ENCODE measurements at places on chromosomes 1 and 21.

GRCh38 chr1:54532033-54532432 lies 16.0 kb upstream of the ACOT11 start:
- no peak for DNase-seq

- DNase-seq: no peak
Measured at GRCh38 chr1:166905900-166906299, 29.8 kb upstream of the TADA1 start.

DNA sequence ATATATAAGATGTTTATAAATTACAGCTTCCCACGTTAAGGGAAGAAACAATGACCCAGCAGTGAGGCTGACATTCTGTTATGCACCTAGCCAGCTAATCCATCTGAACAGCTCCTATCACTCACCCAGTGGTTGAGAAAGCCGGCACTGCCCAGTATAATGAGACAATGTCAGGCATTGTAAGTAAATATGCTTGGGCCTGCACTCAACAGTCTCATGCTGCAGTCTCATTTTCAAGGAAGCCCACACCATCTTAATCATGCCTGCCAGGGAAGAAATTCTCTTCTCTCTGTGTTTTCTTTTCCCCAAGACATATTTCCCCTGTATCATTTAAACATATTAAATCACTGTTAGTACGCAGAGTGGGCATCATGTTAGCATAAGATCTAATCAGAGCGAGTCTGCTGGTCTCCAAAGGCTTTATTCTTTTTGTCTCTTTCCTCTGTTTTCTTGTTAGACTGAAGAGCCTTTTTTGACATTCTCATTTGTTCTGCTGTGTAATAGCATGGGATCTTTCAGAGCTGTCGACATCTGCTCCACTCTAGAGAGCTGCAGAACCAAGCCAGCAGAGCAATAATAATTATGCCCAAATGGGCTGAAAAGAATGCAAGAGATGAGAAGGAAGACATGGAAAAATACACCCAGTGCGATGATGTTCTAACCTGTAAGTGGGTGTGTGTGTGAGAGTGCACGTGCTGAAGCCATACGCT lies 67.6 kb upstream of the SLC22A15 start:
- no peak for DNase-seq

DNA sequence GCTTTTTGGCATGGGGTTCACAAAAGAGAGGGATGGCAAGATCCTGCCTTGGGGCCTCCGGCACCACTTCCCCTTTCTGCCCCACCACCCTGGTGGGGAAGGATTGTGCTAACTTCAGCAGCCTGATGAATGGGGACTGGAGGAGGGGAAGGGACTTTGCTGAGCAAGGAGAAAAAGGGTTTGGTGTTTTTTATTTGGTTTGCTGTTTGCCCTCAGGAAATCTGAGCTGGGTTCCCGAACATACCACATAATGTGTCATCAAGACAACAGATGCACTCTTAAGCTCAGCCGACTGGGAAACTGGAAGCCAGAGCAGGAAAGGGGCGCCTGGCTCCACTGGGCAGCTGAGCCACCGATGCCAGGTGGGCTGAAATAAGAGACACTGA lies 19.8 kb downstream of the OLFML2B start:
- peak; percentile 98 for DNase-seq

- no peak for DNase-seq
Measured at GRCh38 chr1:109623601-109624161, 4.0 kb downstream of the AMPD2 start.

DNA sequence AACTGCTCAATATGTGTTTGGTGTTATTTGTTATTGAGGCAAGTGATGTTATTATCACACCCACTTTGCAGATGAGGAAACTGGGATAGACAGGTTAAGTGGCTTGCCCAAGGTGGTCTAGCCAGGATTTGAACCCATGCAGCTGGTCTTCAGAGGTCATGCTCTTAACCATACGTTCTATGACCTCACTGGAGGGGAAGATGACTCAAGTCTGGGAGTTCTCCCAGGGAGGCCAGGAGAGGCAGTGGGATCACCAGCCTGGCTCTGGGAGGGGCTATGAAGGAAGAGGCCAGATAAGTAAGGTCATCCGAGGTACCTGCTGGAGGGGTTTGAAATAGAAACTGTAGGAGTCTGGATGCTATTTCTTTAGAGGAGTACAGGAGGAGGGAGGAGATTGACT lies 95.3 kb downstream of the NAV1 start:
- DNase-seq: no peak

DNA sequence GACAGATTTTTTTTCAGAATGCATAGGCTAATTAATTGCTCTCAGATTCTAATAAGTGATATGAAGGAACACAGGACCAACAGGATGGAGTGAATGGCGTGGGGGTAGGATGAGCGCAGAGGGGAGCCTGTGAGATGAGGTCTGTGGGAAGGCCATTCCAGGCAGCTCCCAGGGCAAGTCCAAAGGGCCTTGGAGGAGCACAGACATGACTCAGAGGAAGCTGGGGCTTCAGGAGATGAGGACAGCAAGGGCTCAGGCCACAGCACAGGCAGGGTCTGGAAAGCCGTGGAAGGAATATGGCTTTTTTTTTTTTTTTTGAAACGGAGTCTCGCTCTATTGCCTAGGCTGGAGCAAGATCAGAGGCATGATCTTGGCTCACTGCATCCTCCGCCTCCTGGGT lies 35.1 kb downstream of the FMN2 start:
- DNase-seq: no peak

DNA sequence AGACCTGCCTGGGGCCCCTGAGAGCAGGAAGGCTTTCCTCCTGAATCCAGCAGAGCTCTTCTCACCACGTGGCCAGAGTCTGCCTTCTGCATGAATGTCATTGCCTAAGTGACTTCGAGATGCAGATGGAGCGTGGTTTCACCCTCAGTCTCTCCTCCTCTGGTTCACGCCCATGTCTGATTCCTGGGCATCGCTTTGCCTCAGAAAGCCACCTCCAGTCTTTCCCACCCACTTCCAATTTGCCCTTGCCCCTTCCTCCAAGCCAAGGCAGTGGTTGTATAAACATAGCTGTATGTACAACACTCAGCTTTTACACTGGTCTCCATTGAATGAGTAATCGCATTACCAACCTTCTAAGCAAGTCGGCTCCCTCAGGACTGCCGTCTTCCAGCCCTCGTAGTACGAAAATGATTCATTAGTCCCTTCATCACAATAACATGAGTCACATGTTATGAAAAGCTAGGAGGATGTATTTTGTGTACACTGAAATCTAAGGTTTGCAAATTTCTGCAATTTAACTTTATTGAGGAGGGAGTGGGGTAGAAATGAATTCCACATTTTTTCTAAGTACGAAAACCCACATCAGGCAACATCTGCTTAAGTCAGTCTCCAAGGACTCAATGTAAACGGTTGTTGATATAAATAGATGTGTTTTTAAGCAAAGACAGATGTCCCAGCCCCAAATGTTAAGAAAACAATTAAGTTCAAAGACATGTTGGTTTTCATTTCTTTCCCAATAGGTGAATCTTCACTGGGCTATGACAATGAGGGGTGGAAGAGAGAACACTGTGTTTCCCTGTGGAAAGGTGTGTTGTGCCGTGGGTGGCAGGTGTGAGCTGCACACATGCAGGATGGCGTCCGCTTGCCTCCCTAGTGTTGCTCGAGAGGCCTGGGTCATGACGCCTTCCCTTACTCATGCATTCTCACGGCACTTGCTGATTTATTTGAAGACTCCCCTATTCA lies 32.3 kb upstream of the ETS2 start:
- DNase-seq: no peak

DNA sequence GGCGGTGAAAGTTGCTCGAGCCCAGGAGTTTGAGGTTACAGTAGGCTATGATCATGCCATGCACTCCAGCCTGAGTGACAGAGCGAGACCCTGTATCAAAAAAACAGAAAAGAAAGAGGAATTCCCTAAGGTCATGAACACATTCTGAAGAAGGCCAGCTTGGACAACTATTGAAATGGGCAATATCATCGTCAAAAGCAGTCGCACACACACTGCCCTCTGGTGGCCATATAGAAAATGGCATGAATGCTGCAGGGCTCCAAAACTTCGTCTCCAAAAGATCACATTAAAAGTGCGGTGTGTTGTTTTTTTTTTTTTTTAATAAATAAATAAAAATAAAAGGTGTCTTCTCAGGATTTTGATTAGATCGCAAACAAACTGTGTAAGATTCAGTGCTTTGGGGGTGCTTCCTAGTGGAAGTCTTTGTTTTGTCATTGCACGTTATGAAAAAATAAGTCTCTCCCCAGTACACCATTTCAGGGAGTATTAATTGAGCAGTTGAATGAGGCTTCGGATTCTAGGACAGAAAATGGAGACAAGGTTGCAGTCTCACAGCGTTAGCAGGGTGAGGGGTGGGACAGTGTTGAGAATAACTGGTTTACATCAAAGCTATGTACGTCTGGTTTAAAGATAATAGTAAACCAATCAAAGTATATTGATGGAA lies 87.5 kb upstream of the FMN2 start:
- no peak for DNase-seq

- no peak for DNase-seq
Measured at GRCh38 chr1:201062511-201063091, 39.1 kb upstream of the KIF21B start.

- DNase-seq: no peak
Measured at GRCh38 chr1:86263101-86263500, 106.5 kb upstream of the COL24A1 start.

GRCh38 chr1:4224684-4225467 lies 324.8 kb upstream of the C1orf174 start:
- no peak for DNase-seq

- DNase-seq: no peak
Measured at GRCh38 chr1:211628417-211628816, 47.0 kb downstream of the NEK2 start.

GRCh38 chr1:220380885-220381284 lies 108.6 kb upstream of the RAB3GAP2 start:
- no peak for DNase-seq

DNA sequence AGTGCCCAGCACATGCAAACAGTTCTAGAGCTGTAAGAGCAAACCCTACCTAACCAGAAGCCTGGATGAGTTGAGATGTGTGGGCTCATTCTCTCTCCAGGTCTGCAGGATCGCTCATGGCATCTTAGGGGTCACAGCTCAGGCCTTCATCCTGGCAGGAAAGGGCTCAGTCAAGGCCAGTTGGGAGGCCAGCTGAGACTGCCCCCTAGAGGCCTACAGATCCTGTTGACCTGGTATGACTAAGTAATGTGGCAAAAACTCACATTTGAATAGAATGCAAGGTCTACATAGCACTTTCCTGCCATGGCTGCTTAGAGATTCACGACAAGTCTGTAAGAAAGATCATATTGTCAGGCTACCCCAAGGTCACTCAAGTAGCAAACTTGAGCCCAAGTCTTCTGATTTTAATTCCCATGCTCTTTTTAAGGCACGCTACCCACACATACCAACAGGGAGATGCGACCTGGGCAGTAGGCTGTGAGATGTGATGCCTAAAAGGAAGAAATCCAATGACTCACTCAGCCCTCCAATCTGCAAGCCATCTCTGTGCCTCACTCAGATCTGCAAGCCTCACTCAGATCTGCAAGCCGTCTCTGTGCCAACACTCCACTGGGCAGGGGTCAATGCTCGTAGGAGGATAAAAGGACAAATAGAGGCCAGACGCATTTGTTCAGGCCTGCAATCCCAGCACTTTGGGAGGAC lies 5.1 kb upstream of the CAPN8 start:
- no peak for DNase-seq

DNA sequence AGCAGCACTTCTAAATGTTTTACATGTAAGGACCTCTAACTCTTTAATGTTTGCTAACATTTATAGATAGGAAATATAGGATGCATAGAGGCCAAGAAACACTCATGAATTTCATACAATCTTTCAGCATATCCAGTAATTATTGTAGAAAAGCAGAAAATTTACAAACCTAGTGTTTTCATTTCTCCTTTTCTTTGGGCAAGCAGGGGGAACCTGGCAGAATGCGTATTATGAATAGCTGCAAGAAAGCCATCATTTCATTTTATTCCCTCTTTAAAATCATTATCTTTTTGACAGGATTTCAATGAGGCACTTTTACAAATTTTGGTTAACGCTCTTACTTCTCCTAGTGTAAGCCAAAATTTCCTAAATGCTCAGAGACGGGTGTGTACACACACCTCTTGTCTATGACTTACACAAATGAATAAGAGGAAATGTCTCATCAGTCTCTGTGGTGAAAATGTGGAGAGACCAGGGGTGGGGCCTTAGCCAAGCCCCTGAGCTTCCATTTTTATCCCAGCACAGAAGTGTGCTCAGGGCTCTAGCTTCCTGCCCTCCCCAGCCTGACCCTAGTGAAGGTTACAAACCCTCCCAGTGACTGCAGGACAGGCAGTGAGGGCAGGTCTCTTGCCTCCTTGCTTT lies 91.6 kb downstream of the LRRC8C start:
- no peak for DNase-seq

DNA sequence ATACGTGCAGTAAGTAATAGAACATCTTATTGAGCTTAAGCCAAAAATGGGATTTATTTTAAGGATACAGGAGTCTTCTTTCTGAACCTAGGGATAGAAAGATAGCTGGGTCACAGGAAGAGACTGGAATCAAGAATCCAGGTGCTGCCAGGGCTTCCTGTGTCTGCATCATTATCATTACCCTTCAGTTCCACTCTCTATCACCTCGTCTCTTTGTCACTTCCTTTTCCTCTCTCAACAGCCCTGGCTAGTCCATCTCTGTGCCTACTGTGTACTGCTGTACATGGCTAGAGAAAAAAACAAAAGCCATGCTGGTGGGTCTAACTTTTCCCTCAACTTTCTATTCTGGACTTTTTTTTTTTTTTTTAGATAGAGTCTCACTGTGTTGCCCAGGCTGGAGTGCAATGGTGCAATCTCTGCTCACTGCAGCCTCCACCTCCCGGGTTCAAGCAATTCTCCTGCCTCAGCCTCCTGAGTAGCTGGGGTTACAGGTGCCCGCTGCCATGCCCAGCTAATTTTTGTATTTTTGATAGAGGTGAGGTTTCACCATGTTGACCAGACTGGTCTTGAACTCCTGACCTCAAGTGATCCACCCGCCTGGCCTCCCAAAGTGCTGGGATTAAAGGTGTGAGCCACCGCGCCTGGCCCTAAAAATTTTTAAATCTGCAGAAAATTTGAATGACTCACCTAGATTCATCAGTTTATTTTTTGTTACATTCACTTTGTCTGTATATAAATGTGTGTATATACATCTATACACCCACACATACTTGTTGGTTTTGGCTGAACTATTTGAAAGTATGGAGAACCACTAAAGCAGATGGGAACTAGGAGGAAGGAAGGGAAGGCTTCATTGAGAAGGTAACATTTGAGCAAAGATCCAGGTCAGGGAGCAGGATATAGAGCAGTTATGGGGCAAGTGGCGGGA lies 31.9 kb downstream of the UBE4B start:
- no peak for DNase-seq

DNA sequence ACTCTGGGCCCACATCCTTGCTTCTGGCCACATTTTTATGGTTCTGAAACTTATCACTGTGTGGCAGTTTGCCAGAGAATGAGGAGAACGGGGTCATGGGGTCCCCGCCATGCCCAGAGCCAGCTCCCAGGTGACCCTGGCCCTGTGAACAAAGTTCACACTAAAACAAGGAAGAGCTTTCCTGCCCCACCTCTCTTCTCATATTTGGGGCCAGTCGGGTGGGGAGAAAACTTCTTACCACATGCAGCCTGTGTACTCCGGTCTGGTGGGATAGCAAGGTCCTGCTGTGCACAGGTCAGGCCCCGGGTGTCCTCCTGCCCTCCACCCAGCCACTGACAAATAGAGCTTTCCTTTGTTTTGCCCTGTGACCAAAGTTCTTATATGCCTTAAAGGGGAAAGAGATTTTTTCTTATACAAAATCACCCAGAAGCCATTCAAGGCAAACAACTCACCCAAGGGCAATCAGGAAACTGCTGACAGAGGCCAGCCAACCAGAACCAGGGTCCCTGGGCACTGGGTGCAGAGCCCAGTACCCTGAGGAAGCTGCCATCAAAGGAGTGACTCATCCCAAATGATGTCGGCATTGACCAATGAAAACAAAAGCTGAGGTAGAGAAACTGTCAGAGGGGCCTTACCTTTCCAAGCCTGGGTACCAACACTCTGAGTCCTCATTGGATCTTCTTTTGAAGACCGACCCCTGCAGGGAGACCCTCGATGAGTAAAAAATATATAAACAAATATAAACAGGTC lies 53.6 kb downstream of the OLIG1 start:
- no peak for DNase-seq

All from SK-N-MC (cell line).